Fibroblast of lung (primary cell): ENCODE measurements at places on chromosomes 11 and 22.

- no peak overlapping the region for H3K4me3 ChIP-seq
- no peaks in the 10 kb centered on the region for H3K27me3 ChIP-seq
- H3K4me1 ChIP-seq = no peaks in the 10 kb centered on the region
- no peak for DNase-seq
- H3K36me3 ChIP-seq = peaks cover 2% of the 10 kb centered on the region
- H3K27ac ChIP-seq = no peak overlapping the region
Measured at GRCh38 chr11:18100926-18101656, 4.8 kb downstream of the SAAL1 start.

DNA sequence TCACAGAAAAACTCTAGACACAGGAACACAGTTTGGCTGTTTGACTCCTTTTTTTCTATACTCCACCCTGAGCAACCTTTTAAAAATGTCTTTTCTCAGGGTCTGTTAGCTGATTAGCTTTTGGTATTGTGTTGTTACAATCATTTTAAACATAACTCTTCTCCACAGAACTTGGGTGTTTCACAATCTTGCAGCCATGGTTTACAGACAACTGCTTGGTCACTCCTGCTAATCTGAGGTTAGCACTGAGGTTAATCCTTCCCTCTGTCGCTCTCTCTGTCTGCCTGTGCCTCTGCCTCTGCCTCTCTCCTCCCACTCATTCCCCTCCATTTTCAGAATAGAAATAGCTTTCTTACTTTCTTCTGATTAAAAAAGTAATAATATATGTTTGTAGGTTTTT is 62.4 kb upstream of the ZBED5 start:
- H3K27me3 ChIP-seq = no peaks in the 10 kb centered on the region
- H3K4me3 ChIP-seq = no peak overlapping the region

DNA sequence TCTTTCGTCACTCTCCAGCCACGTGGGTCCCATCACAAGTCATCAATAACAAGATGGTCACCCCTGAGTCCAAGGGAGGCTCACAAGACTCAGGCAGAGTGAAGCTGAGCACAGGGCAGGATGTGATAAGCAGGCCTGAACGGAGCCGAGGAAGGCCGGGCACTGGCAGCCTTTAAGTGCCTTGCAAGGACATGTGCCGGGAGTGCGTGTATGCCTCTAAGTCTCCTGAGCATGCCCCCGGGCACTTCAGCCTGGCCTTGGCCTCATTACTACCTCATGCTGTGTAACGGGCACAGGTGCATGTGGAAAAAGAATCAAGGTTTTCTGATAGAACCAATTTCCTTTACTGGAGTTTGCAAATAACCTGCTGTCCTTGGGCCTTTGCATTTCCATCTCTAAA is 55.8 kb downstream of the UBASH3B start:
- peaks cover 27% of the 10 kb centered on the region for H3K4me1 ChIP-seq
- H3K4me3 ChIP-seq = no peak overlapping the region
- H3K27me3 ChIP-seq = no peaks in the 10 kb centered on the region
- H3K36me3 ChIP-seq = no peaks in the 10 kb centered on the region
- H3K27ac ChIP-seq = no peak overlapping the region

DNA sequence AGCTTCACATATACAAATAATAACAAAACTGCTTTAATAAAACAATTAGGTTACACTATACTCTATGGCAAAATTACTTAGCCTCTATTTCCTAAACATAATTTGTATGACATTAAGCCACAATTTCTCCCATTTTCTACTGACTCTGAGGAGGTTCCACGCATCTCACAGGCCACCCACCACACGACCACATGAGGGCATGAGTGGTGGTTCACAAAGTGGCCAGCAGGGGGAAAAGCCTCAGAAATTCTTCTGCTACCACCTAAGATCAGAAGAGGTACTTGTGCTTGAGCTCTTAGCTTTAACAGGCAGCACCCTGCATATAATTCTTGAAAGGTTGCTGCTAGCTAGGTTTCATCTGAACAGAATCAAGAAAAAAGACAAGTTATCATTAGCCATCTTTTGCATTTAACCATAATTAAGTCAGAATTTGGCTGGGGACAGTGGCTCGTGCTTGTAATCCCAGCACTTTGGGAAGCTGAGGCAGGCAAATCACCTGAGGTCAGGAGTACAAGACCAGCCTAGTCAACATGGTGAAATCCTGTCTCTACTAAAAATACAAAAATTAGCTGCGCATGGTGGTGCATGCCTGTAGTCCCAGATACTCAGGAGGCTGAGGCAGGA is 7.7 kb downstream of the LPXN start:
- H3K4me3 ChIP-seq = no peak overlapping the region
- H3K36me3 ChIP-seq = no peaks in the 10 kb centered on the region
- peak; percentile 58 for DNase-seq
- no peaks in the 10 kb centered on the region for H3K27me3 ChIP-seq
- no peaks in the 10 kb centered on the region for H3K4me1 ChIP-seq

- no peak overlapping the region for H3K4me3 ChIP-seq
- no peak overlapping the region for H3K27ac ChIP-seq
Measured at GRCh38 chr11:100810666-100811065, 123.6 kb downstream of the ARHGAP42 start.

GRCh38 chr11:100585728-100586127 is 101.4 kb upstream of the ARHGAP42 start:
- no peaks in the 10 kb centered on the region for H3K27me3 ChIP-seq
- H3K27ac ChIP-seq = no peak overlapping the region
- DNase-seq = no peak
- no peak overlapping the region for H3K4me3 ChIP-seq

GRCh38 chr11:87173185-87174039 is 135.7 kb downstream of the TMEM135 start:
- peak; percentile 79 for DNase-seq
- peaks cover 2% of the 10 kb centered on the region for H3K4me1 ChIP-seq
- no peak overlapping the region for H3K4me3 ChIP-seq
- no peaks in the 10 kb centered on the region for H3K36me3 ChIP-seq
- no peak overlapping the region for H3K27ac ChIP-seq
- no peaks in the 10 kb centered on the region for H3K27me3 ChIP-seq

- H3K36me3 ChIP-seq = no peaks in the 10 kb centered on the region
- peak overlapping the region; percentile 50 for H3K27ac ChIP-seq
- peak overlapping the region; percentile 14 for H3K4me3 ChIP-seq
- no peak for DNase-seq
Measured at GRCh38 chr11:7578276-7578955, 64.6 kb downstream of the PPFIBP2 start.

DNA sequence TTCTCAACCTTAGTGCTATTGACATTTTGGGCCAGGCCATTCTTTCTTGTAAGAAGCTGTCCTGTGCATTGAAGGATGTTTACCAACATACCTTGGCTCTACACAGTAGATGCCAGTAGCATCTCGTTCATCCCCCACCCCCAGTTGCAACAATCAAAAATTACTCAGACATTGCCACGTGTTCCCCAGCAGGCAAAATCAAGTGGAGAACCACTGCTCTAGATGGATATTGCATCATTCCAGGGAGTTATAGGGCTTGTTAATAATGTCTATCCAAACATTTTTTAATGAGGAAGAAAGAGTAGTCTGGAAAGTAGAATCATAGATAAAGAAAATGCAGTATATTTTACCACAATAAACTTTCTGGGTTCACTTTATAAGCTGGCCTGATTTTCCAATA is 64.1 kb downstream of the PRMT3 start:
- no peak overlapping the region for H3K4me3 ChIP-seq
- H3K4me1 ChIP-seq = no peaks in the 10 kb centered on the region
- no peak overlapping the region for H3K27ac ChIP-seq
- no peaks in the 10 kb centered on the region for H3K27me3 ChIP-seq
- DNase-seq = no peak

- DNase-seq = no peak
- no peaks in the 10 kb centered on the region for H3K36me3 ChIP-seq
- H3K4me1 ChIP-seq = no peaks in the 10 kb centered on the region
- no peak overlapping the region for H3K27ac ChIP-seq
Measured at GRCh38 chr11:61512435-61512834, 3.9 kb downstream of the LRRC10B start.

GRCh38 chr11:15501566-15501965 is 386.8 kb downstream of the INSC start:
- no peaks in the 10 kb centered on the region for H3K27me3 ChIP-seq
- no peaks in the 10 kb centered on the region for H3K4me1 ChIP-seq
- H3K27ac ChIP-seq = no peak overlapping the region
- DNase-seq = no peak
- no peak overlapping the region for H3K4me3 ChIP-seq

DNA sequence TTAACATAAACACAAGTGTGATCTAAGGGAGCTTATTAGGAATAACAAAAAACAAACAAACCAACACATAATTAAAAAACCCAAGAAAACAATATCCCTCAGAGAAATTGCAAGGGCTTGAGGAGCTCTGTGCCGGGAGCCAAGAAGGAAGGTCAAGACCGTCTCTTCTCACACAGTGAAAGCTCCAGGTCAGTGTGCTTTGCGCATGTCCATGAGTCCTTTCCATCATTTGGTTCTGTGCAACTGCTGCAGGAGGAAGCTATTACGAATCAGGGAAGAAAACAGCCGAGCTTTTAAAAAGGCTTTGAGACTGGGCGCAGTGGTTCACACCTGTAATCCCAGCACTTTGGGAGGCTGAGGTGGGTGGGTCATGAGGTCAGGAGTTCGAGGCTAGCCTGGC is 4.6 kb downstream of the KRTAP5-8 start:
- no peak for DNase-seq
- no peaks in the 10 kb centered on the region for H3K36me3 ChIP-seq
- H3K4me1 ChIP-seq = no peaks in the 10 kb centered on the region
- no peak overlapping the region for H3K27ac ChIP-seq

DNA sequence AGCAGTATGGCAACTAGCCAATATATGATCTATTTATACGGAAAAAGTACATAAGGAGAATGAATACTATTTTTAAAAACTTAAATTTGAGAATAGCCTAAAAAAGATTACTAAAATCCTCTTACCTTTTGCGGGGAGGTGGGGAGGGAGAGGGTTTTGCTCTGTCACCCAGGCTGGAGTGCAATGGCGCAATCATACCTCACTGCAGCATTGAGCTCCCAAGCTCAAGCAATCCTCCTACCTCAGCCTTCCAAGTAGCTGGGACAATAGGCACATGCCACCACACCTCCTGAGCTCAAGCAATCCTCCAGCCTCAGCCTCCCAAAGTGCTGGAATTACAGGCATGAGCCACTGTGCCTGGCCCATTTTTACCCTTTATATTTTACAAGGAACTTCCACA is 82.0 kb downstream of the TTC28 start:
- H3K36me3 ChIP-seq = no peaks in the 10 kb centered on the region
- no peak overlapping the region for H3K27ac ChIP-seq
- no peaks in the 10 kb centered on the region for H3K4me1 ChIP-seq
- H3K4me3 ChIP-seq = no peak overlapping the region

- no peak overlapping the region for H3K27ac ChIP-seq
- no peaks in the 10 kb centered on the region for H3K27me3 ChIP-seq
- H3K36me3 ChIP-seq = no peaks in the 10 kb centered on the region
- H3K4me1 ChIP-seq = no peaks in the 10 kb centered on the region
- no peak overlapping the region for H3K4me3 ChIP-seq
- DNase-seq = no peak
Measured at GRCh38 chr11:134071766-134072402, 3.0 kb downstream of the JAM3 start.

DNA sequence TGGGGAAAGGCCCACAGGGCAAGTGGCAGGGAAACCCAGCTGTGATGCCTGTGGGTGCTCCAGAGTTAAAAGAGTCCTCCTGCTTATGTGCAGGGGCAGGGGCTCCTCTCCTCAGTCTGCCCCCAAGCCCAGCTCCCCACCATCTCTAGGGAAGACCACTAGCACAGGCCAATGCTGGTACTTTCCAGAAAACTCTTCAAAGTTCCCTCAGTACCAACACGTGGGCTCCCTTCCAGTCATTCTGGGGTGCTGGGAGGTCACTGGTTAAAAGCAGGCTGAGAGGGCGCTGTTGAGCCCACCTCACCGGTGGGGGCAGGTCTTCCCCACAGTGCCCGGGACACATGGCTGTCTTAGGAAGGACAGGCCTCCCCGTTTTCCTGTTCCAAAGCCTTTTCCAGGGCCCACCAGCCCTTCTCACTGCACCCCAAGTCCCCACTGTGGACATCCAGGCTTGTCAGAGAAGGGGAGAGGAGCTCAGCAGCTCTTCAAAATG is 154.6 kb downstream of the TRIM29 start:
- no peak for DNase-seq
- no peak overlapping the region for H3K27ac ChIP-seq
- H3K36me3 ChIP-seq = no peaks in the 10 kb centered on the region
- no peaks in the 10 kb centered on the region for H3K4me1 ChIP-seq

GRCh38 chr11:17978553-17979287 is 34.1 kb downstream of the SERGEF start:
- peak; percentile 56 for DNase-seq
- no peaks in the 10 kb centered on the region for H3K4me1 ChIP-seq
- H3K27me3 ChIP-seq = no peaks in the 10 kb centered on the region
- no peak overlapping the region for H3K4me3 ChIP-seq
- H3K27ac ChIP-seq = no peak overlapping the region
- no peaks in the 10 kb centered on the region for H3K36me3 ChIP-seq

DNA sequence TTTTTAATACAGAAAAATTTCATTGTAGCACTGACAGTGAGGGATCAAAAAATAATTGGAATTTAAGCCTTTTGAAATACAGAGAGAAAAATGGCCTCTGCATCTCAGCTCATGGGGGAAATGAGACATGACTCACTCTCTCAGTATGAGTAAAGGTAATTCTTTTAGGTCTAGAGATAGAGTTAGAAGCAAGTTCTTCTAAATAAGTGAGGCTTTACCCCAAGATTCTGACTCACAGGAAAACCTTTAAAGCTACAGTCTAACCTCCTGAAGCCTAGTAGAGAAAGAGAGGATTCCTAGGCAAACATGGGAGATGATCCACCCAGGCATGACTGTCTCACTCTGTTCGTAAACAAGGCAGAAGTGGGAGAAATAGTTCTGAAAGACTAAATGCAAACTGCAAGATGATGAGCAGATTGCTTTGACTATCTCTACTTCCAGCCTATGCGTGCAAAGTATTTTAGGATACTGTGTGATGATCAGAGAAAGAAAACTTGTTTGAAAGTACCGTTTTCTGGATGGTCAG is 1003.3 kb upstream of the CCDC90B start:
- no peaks in the 10 kb centered on the region for H3K36me3 ChIP-seq
- peak; percentile 91 for DNase-seq
- no peaks in the 10 kb centered on the region for H3K4me1 ChIP-seq
- H3K27me3 ChIP-seq = no peaks in the 10 kb centered on the region

DNA sequence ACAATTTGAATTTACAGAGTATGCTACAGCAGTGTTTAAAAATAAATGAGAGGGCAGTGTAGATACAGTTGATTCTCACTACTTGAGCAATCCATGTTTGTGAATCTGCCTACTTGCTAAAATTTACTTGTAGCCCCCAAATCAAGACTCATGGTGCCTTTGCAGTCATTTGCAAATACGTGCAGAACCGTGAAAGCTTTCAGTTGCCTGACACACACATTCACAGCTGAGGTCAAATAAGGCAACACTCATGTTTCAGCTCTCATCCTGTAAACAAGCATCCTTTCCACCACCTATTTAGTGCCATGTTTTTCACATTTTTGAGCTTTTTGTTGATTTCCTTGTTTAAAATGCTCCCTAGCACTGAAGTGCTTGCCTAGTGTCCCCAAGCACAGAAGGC is 32.5 kb upstream of the RASL10A start:
- H3K36me3 ChIP-seq = peaks cover 20% of the 10 kb centered on the region
- no peaks in the 10 kb centered on the region for H3K27me3 ChIP-seq
- H3K4me3 ChIP-seq = no peak overlapping the region
- H3K27ac ChIP-seq = no peak overlapping the region
- DNase-seq = no peak
- peaks cover 3% of the 10 kb centered on the region for H3K4me1 ChIP-seq

- H3K4me1 ChIP-seq = peaks cover 5% of the 10 kb centered on the region
- peak overlapping the region; percentile 64 for H3K4me3 ChIP-seq
- H3K27me3 ChIP-seq = peaks cover 16% of the 10 kb centered on the region
- peak overlapping the region; percentile 55 for H3K27ac ChIP-seq
- no peaks in the 10 kb centered on the region for H3K36me3 ChIP-seq
Measured at GRCh38 chr22:49853981-49854831, 562 bp downstream of the ZBED4 start.
